RKO (cell line): ENCODE measurements at places on chromosomes 5 and 9.

DNA sequence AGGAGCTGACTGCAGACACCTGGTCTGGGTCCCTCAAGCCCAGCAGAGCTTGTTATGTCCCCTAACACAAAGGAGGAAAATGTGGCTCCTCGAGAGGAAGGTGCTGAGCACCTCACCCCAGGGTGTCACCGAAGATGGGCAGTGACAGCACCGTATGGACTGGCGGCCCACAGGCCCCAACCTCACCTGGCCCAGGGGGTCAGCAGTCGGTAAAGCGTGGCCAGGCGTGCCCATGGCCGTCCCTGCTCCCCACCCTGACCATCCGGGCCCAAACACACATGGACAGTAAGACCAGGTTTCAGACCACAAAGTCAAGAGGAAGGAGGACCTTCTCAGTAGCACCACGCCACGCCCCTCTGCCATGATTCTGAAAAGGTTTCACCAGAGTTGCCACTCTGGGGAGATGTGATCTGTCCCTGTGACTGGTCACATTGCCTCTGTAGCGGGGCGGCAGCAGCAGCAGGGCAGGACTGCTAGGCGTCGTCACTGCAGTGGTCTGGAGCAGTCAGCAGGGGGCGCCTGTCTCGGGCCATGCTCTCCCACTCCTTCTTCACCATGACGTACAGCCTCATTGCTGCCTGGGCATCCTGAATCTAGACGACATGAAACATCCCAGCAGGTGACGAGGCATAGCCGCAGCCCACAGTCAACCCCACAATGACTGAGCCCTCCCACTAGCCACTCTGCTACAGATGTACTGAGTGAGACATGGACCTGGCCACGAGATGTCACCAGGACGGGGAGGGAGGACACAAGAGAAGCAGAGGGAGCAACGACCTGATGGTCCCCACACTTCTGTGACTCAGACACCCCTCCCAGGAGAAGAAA, 11.1 kb downstream of the REXO4 start:
- peak; percentile 78 for DNase-seq

DNA sequence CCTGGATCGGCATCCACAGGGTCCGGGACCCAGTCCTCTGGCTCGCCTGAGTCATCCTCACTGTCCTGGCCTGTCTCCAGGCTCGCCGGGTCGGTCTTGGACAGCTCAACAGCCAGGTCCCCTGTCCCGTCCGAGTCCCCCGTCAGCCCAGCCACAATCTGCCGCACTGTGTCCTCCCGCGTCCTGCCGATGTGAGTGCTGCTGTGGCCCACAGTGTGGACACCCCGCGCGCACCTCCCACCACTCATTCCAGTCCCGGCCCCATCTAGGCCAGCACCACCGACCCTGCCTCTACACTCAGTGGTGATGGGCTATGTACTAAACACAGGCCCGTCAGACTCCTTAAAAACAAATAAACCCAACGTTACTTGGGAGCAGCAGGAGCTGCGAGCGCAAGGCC, 6.7 kb downstream of the ANAPC2 start:
- DNase-seq, result no peak

- DNase-seq, result no peak
These were observed 8.6 kb upstream of the AQP3 start for GRCh38 chr9:33455945-33456344.

GRCh38 chr9:36551129-36551528, 21.6 kb upstream of the MELK start:
- no peak for DNase-seq

DNA sequence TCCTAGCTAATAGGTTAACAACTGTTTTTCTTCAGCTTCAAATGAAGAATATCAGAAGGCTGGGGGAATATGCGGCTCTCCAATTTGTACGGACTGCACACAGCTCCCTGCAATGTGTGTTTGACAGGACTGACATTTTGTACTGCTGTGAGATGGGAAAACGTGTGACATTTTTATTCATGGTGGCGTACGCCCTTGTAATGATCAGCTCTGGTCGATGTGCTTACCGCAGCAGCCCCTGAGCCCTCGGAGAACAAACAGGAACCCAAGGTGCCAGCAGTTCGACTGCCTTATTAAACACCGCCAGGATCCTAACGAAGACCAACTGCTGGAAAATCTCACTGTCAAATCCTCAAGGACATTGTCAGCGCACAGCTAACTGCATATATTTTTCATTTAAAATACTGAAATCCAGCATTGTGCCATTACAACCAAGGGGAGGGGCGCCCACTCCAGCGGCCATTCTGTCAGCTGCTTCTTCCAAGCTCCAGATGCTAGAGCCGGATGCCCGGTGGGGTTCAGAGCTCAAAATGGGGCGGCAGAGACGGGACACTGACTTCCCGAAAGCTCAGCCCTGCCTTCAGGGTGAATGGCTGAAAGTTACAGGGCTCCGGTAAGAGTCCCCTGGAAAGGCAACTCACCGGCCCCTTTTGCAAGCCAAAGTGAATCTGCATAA, 66.8 kb downstream of the CRB2 start:
- no peak for DNase-seq

DNA sequence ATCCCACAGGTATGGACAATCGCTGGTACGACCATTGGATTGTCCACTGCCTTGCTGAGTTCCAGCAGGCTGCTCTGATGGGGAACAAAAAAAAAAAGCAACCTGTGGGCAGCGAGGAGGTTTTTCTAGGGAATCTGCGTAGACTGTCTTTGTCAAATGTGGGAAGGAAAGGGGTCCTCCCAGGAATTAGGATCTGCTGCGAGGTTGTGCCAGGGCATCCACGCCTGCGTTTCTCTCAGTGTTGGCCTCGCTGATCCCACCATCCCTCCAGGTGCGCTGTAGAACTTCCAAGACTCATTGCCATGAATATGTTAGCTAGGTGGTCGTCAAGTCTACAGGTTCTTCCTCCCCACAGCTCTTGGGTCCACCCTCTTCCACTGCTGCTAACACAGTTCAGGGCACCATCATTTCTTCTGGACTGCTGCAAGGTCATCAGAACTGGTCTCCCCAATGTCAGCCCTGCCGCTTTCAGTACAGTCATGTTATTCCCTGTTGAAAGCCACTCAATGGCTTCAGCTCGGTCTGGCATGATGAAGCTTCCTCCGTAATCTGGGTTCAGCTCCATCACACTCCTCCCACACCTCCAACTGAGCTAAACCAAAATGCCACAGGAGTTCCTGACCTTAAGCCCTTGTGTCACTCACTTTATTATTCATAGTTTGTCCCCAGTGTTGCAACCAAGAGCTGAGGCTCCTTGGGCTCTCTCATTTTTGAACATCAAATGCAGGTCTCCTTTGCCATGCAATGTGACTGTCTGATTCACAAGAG, 79.5 kb upstream of the DMRT1 start:
- DNase-seq, result no peak

DNA sequence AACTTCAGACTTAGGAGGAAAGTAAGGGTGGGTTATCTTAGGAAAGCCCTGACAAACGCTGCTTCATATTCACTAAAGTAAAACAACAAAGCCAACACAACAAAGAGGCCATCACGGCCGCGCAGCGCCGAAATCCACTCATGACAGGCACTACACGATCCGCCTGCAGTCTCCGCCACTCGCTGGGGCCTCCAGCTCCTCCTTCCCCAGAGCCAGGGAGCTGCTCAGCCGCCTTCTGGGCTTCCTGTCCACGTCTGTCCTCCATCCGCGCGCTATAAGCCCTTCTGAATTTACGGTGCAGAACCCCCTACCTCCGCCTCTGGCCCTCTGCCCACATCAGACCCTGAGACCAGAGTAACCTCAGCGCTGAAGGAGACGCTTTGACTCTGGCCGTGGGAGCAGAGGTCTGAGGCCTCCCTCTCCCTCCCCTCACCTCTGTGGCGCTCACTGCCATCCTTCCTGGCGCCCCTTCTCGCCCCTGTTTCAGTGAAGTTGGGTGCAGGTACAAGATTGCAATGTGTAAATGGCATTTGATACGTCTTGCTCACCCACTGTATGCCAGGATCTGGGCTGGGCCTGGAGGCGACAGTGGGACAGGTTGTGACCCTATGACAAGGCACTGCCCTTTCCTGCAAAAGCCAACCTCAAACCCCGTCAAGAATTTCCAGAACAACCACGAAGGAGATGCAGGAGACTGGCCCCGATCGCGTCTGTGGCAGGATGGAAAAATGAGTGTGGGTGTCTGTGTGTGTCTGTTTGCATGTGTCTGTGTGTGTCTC, 74.9 kb upstream of the PHYKPL start:
- DNase-seq, result no peak

DNA sequence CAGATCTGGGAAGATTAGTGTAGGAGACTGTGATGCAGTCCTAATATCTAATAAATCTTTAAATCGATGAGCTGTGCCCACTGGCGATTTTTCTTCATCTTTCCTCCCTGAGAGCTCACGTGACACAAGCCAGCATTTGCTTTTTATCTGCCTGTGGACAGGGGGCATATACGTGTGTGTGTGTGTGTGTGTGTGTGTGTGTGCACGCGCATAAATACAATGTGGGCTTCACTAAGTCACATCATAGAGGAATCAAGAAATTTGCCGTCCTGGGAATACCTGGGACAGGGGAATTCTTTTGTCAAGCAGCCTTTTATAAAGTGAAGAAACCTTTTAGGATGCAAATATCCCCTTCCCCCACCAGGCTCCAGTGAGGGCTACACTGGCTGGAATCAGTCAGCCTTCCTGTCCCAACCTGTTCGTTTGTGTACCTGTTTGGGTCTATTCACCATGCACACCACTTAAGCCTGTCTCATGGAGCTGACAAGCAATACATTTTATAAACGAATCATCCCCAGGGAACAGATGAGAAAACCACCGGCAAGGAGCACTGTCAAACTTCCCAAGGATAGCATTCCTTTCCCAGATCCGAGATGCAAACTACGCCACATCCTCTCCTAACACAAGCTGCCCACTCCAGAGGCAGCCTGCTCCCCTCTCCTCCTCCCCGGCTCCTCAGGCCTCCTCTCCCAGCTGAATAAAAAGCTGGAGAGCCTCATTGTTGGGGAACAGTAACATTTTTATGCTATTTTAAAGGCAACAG, 2.7 kb downstream of the EPB41L4B start:
- DNase-seq, result no peak

DNA sequence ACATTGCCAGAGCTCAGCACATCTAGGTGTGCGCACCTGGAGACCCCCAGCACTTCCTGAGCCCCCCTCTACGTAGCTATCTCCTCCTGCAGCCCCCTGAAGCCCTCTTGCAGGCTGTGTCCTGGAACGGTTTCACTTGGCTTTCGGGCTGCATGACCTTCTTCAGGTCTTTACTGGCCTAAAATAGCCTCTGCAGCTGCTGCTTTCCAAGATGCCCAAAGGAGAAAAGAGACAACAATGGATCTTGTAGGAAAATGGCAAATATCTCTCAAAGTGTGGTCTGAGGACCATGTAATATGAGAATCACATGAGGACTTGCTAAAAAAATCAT, 6.6 kb upstream of the ERMP1 start:
- no peak for DNase-seq

DNA sequence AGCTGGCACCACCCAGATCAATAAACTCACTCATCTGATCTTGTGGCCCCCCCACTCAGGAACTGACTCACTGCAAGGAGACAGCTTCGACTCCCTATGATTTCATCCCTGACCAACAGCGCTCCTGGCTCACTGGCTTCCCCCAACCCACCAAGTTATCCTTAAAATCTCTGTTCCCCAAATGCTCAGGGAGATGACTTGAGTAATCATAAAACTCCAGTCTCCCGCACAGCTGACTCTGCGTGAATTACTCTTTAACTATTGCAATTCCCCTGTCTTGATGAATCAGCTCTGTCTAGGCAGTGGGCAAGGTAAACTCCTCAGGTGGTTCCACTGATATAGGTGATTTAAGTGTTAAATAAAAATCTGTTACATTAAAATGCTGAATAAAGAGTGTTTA, 1.9 kb upstream of the TRIM32 start:
- no peak for DNase-seq
